ENCODE measurements at places on chromosomes 5 and 9. TPM values are rescaled to one million over a fixed set of nuclear protein-coding genes. Genes with fewer than 3 reads are reported as not detected.

Gene TNC
- total RNA-seq = 54.9 TPM

Gene TTC23L
- total RNA-seq = 0.96 TPM

Gene ARHGEF39
- 31.9 TPM for total RNA-seq

Gene SLIT3
- total RNA-seq = 0.22 TPM

DNA sequence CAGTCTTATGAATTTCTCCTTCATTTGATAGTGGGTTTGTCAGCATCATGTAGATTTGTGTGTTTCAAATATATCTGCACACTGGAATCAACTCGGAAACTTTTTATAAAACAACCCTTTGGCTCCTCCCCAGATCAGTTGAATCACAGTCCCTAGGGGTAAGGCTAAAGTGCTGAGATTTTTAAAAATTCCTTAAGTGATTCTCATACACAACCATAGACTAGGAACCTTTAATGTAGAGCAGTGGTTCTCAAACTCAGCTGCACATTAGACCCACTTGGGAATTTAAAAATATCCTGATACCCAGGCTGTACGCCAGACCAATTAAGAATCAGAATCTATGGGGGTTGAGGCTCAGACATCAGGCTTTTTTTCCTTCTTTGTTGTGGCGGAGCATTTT lies 17.5 kb upstream of the JAK2 start:
- DNase-seq = no peak

DNA sequence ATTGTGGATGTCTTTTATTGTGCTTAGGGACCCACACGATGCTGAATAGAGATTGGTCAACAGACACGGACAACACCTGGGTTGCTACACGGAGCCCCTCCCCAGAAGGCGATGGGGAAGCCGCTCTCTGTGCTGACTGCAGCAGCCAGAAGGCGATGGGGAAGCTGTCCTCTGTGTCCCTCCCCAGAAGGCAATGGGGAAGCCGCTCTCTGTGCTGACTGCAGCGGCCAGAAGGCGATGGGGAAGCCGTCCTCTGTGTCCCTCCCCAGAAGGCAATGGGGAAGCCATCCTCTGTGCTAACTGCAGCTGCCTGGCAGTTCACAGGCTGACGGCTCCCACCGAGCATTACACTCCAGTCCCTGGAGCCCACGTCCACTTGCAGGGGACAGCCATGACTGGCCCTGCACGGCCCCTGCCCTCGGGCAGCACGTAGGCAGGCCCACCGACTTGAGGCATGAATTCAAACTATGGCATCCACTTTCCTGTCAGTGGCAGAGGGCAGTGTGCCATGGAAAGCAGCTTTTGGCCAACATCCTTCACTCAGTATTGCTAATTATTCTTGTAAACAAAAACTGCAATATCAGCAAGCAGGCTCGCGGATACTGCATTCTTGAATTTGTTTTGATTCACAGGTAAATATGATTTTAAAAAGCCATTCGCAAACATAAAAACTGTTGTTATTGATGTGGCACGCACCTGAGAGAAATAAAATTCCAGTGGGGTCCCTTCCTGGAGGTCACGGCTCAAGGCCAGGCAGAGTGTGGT lies 48.1 kb upstream of the CLPTM1L start:
- DNase-seq = no peak

- DNase-seq = no peak
These were observed 264.6 kb upstream of the CLINT1 start for GRCh38 chr5:158123595-158123994.

- no peak for DNase-seq
These were observed 44.9 kb upstream of the GNPDA1 start for GRCh38 chr5:142057697-142058056.

GRCh38 chr5:5619546-5619945 lies 197.1 kb downstream of the ICE1 start:
- DNase-seq = no peak

GRCh38 chr9:123544007-123544827 lies 188.2 kb downstream of the CRB2 start:
- peak; percentile 57 for DNase-seq

- no peak for DNase-seq
These were observed 51.1 kb downstream of the GNA14 start for GRCh38 chr9:77597057-77597456.
